ENCODE measurements at places on chromosomes 2 and 18. TPM values are rescaled to one million over a fixed set of nuclear protein-coding genes. Genes with fewer than 3 reads are reported as not detected.

The CRYGD gene
- total RNA-seq = not detected

The C18orf32 gene
- total RNA-seq = 53.2 TPM

The KRTCAP3 gene
- 22.5 TPM for total RNA-seq

The CAPG gene
- 419 TPM for total RNA-seq

The TLK1 gene
- 58.1 TPM for total RNA-seq

The HRH4 gene
- 1.7 TPM for total RNA-seq

The NCKAP5 gene
- 40.8 TPM for total RNA-seq

The RAB6C gene
- total RNA-seq = not detected

GRCh38 chr2:199556527-199557285, 99.0 kb upstream of the SATB2 start:
- DNase-seq = no peak
- no peaks in the 10 kb centered on the region for H3K4me1 ChIP-seq
- H3K27ac ChIP-seq = no peak overlapping the region
- no peaks in the 10 kb centered on the region for H3K36me3 ChIP-seq
- no peaks in the 10 kb centered on the region for H3K27me3 ChIP-seq
- H3K4me3 ChIP-seq = no peak overlapping the region

- no peaks in the 10 kb centered on the region for H3K36me3 ChIP-seq
- DNase-seq = peak; percentile 74
- no peaks in the 10 kb centered on the region for H3K27me3 ChIP-seq
- peaks cover 16% of the 10 kb centered on the region for H3K4me1 ChIP-seq
- no peak overlapping the region for H3K4me3 ChIP-seq
- peak overlapping the region; percentile 90 for H3K27ac ChIP-seq
Measured at GRCh38 chr2:28717339-28717758, 34.3 kb upstream of the PPP1CB start.

DNA sequence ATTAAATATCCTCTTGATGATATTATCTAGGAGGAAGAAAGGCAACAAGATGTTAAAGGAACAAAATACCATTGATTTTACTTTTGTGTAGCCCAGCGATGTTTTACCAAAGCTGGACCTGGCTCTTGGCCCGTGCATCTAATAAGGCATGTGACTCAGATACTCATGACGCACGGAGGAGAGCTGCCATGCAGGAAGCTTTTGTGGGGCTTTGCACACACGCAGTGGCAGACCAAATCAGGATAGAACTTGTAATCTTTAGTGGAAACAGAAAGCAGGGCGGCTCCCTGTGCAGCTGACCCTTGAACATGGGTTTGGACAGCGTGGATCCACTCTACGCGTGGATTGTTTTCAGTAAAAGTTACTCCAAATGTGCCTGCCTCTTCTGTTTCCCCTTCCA, 190.0 kb downstream of the NAPG start:
- H3K4me1 ChIP-seq = no peaks in the 10 kb centered on the region
- no peak for DNase-seq
- no peaks in the 10 kb centered on the region for H3K27me3 ChIP-seq
- no peaks in the 10 kb centered on the region for H3K36me3 ChIP-seq
- no peak overlapping the region for H3K4me3 ChIP-seq

DNA sequence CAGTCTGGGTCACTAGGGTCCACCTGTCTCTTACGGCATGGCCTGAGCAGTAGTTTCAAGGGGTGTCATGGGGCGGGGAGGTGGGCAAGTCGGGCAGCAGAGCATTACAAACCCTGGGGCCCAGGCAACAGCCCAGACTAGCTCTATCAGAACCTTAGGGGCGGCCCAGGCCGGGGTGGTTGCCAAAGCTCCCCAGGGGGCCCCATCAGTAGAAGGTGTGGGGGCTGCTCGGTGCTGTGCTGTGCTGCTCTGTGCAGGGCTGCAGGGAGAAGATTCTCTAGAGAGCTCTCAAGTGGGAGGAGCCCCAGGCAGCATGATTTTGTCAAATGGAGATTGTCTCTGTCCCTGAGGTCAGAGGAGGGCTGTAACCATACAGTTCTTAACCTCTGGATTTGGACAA, 36.4 kb upstream of the SLC14A1 start:
- H3K4me1 ChIP-seq = no peaks in the 10 kb centered on the region
- DNase-seq = no peak
- no peaks in the 10 kb centered on the region for H3K36me3 ChIP-seq
- H3K27ac ChIP-seq = no peak overlapping the region
- H3K4me3 ChIP-seq = no peak overlapping the region

GRCh38 chr2:20916604-20917286, 93.8 kb upstream of the LDAH start:
- no peaks in the 10 kb centered on the region for H3K36me3 ChIP-seq
- no peak overlapping the region for H3K27ac ChIP-seq
- peaks cover 13% of the 10 kb centered on the region for H3K27me3 ChIP-seq
- no peak overlapping the region for H3K4me3 ChIP-seq
- no peak for DNase-seq

DNA sequence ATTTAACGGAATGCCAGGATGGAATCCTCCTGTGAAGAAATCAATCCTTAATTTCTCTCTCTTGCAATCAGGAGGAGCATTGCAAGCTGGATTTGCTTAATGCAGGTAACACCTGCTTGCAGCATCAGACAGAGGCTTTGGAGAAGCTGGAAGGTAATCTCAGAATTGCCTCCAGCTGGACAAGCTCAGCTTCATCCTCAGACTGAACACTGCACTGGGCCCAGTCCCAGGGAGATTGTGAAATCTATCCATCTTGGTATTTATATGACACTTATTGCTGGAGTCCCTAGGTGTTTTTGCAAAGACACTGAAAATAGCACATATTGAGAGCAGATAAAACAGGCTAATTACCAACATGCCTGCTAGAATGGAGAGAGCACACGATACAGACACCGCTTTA, 179.4 kb upstream of the SESTD1 start:
- no peak overlapping the region for H3K4me3 ChIP-seq
- no peaks in the 10 kb centered on the region for H3K27me3 ChIP-seq
- no peak for DNase-seq
- no peak overlapping the region for H3K27ac ChIP-seq

DNA sequence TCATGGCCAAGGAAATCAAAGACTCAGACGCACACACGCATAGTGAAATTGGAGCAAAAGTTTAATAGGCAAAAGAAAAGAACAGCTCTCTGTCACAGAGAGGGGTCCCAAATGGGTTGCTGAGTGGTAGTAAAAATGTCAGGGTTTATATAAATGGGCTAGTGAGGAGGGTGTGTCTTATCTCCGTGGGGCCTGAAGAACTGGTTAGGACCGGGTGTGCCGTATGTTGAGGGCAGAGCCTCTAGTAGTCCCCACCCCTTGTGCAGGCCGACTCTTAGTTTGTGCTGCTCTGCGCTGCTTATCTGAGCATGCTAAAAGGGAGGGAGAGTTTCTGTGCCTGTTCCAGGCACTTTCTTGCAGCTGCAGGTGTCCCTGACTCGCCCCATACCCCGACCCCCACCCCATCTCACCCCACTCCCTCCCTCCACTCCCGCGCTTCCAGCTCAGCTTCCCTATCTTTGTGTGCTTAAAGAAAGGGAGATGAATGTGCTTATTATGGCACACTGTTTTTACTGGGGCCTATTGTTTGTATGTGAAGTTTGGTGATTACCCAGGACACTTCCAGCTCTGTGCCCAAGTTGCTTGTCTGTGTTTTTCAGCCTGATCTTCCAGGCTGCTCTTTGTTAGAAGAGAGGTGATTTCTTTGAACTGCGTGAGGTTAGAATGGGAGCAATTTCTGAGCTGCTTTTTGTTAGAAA, 167.4 kb downstream of the SPAG16 start:
- no peaks in the 10 kb centered on the region for H3K36me3 ChIP-seq
- H3K27me3 ChIP-seq = no peaks in the 10 kb centered on the region
- H3K4me3 ChIP-seq = no peak overlapping the region

DNA sequence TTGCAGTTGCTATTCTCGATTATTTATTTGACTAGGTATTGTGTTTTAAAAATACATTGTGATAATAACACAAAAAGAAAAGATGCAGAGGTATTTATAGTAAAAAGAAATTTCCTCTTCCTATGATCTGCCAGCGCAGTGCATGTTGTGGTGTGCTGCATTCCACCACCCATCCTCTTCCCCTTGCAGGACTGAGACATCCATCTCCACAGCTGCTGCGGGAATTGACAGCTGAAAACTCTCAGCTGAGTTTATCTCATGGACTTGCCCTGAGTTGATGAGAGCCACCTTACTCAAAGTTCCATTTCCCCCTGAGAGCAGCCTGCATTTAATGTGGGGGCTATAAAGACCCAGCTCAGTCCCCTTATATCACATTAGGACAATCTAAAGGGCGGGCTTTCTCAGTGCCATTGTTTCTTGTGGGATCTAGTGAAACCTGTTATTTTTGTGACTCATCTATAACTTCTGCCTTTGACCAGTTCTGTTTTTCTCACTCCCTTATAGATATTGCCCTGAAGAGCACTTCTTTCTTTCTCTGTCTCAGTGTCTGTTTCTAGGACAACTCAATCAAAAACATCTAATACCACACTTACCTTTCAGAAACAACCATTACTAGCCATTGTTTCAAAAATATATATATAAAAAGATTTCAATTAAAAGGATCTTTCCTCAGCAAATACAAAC, 698.5 kb downstream of the NR4A2 start:
- H3K4me3 ChIP-seq = no peak overlapping the region
- no peaks in the 10 kb centered on the region for H3K36me3 ChIP-seq
- H3K4me1 ChIP-seq = no peaks in the 10 kb centered on the region
- DNase-seq = no peak
- H3K27me3 ChIP-seq = no peaks in the 10 kb centered on the region
- no peak overlapping the region for H3K27ac ChIP-seq

DNA sequence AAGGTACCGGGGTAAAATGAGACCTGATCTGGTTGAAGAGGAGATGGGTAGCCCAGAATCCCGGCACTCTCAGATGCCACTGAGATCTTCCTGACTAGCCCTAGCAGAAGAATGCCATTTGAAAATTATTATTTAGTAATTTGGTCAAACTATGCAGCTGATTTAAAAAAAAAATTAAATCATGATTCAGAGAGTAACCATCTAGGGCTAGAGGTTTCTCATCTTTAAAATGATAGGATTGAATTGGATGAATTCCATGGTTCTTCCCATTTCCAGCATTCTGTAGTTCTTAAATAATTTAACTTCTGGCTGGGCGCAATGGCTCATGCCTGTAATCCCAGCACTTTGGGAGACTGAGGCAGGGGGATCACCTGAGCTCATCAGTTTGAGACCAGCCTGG, 106.1 kb downstream of the MYO1B start:
- H3K27me3 ChIP-seq = no peaks in the 10 kb centered on the region
- H3K4me3 ChIP-seq = no peak overlapping the region
- DNase-seq = no peak
- H3K27ac ChIP-seq = no peak overlapping the region
- H3K4me1 ChIP-seq = no peaks in the 10 kb centered on the region
- peaks cover 4% of the 10 kb centered on the region for H3K36me3 ChIP-seq

DNA sequence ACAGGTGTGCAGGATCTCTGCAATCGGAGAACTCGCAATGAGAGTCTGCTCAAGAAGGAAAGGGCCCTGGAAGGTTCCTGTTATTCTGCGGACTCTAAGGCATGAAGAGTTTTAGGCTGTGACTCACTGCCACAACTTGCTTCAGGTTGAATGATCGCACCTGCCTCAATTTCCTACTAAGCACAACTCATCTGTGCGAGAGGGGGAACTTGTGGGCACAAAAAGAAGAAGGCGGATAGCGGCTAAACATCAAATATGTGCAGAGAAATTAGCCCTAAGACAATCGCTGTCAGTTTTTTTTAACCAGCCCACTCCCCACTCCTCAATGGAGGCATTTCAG, 14.0 kb upstream of the CREG2 start:
- no peaks in the 10 kb centered on the region for H3K36me3 ChIP-seq
- H3K27me3 ChIP-seq = peaks cover 13% of the 10 kb centered on the region
- no peaks in the 10 kb centered on the region for H3K4me1 ChIP-seq

GRCh38 chr2:165293440-165294420, 54.5 kb downstream of the SCN2A start:
- no peak overlapping the region for H3K27ac ChIP-seq
- H3K4me3 ChIP-seq = no peak overlapping the region
- H3K4me1 ChIP-seq = no peaks in the 10 kb centered on the region
- DNase-seq = no peak
- no peaks in the 10 kb centered on the region for H3K36me3 ChIP-seq
- no peaks in the 10 kb centered on the region for H3K27me3 ChIP-seq

DNA sequence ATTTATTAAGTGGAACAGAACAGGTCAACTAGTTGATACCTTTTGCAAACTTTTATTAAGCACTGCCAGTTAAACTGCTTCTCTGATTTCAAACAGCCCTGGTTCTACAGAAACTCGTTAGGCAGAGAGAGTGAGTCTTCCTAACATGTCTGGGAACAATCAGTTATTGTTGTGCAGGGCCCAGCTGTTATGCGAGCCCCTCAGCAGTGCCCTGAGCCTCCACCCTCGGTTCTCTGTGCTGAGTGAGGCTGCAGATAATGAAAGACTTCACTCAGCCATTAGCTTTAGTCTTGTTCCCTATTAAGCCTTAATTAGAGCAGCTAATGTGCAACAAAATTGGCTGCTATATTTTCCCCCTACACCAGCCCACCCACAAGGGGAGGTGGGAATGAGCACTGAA, 39.6 kb downstream of the KCTD18 start:
- H3K27ac ChIP-seq = no peak overlapping the region
- H3K4me1 ChIP-seq = peaks cover 4% of the 10 kb centered on the region
- H3K4me3 ChIP-seq = no peak overlapping the region
- no peak for DNase-seq

DNA sequence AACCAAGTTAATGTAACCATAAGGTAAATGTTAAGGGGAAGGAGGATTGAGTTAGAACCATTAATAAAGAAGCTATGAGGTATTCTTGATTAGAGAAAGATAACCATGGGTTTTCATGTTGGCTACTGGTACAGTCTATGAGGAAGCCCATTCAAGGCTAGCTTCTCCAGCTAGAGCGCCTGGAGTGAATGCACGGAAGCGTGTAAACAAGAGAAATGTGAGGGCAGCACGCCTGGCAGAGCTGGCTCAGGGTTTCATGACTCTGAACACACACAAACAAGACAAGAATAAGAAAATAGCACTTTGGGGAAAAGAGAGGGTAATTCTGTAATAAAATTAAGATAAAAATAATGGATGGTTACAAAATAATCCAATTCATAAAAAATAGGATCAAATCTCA, 255.3 kb downstream of the PDE11A start:
- no peak overlapping the region for H3K4me3 ChIP-seq
- no peaks in the 10 kb centered on the region for H3K36me3 ChIP-seq
- no peaks in the 10 kb centered on the region for H3K27me3 ChIP-seq
- no peak overlapping the region for H3K27ac ChIP-seq

DNA sequence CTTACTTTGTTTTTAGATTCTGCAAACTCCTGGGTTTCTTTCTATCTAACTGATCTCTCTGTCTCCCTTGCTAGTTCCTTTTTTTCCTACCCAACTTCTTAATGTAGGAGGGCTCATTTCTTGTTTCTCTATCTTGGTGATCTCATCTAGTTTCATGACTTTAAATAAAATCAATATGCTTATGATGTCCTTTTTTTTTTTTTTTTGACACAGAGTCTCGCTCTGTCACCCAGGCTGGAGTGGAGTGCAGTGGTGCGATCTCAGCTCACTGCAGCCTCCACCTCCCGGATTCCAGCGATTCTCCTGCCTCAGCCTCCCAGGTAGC, 42.2 kb upstream of the IL1RL1 start:
- no peaks in the 10 kb centered on the region for H3K27me3 ChIP-seq
- H3K27ac ChIP-seq = no peak overlapping the region
- H3K4me1 ChIP-seq = peaks cover 10% of the 10 kb centered on the region
- no peaks in the 10 kb centered on the region for H3K36me3 ChIP-seq
- no peak for DNase-seq

- H3K27me3 ChIP-seq = no peaks in the 10 kb centered on the region
- no peaks in the 10 kb centered on the region for H3K4me1 ChIP-seq
- no peak overlapping the region for H3K27ac ChIP-seq
- H3K4me3 ChIP-seq = no peak overlapping the region
Measured at GRCh38 chr2:145595296-145595695, 1075.4 kb upstream of the ZEB2 start.

- H3K36me3 ChIP-seq = no peaks in the 10 kb centered on the region
- DNase-seq = no peak
- H3K4me1 ChIP-seq = no peaks in the 10 kb centered on the region
- no peak overlapping the region for H3K27ac ChIP-seq
- no peak overlapping the region for H3K4me3 ChIP-seq
- peaks cover 5% of the 10 kb centered on the region for H3K27me3 ChIP-seq
Measured at GRCh38 chr2:37877457-37878315, 47.4 kb upstream of the RMDN2 start.

Data from upper lobe of right lung (tissue), 1 donor.